ENCODE measurements at places on chromosomes 3 and 15.

GRCh38 chr3:50574444-50574831, 5.1 kb downstream of the HEMK1 start:
- peaks cover 38% of the 10 kb centered on the region for H3K36me3 ChIP-seq
- H3K4me1 ChIP-seq, result peaks cover 37% of the 10 kb centered on the region
- no peaks in the 10 kb centered on the region for H3K27me3 ChIP-seq
- H3K27ac ChIP-seq, result no peak overlapping the region

DNA sequence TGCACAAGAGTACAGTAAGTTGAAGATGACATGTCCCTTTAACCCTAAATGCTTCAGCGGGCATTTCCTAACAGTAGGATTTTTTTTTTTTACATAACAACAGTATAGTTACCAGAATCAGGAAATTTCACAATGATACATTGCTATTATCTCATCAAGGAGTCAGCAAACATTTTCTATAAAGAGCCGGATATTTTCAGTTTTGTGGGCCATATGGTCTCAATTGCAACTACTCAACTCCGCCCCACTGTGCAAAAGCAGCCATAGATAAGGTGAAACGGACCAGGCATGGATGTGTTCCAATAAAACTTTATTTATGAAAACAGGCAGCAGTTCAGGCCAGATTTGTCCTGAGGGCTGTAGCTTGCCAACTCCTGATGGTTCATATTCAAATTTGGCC, 130.6 kb downstream of the SMAD6 start:
- no peak for DNase-seq
- H3K4me1 ChIP-seq, result peaks cover 30% of the 10 kb centered on the region
- H3K36me3 ChIP-seq, result no peaks in the 10 kb centered on the region
- no peak overlapping the region for H3K4me3 ChIP-seq

DNA sequence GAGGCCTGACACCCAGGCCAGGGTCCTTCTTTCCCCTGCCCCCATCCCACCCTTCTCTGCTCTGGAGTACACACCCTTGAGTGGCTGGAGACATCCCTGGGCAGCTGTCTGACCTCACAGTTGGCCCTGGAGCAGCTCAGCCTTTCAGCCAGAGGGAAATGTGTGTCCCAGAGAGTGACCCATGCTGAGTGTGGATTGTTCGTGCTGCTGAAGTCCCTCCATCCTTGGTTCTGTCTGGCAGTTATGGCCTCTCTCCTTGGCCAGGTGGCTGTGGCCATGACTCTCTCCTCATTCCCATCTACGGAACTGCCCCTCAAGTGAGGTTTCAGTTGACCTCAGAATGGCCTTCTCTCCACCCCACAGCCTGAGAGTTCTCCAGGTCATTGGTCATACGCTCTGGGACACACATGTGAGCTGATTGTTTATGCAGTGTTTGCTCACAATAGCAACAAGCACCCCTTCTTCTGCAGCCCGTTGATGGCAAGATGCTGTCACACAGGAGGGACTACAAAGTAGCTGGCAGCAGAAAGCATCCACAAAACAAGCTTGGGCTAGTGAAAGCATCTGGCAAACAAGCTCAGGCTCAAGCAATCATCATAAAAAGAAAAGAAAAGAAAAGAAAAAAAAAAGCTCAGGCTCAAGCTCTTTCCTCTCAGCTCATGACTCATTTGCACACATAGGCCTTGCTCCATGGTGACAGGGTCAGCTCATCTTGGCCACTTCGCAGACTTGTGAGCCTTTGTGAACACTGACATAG, 55.3 kb upstream of the ITGA11 start:
- peaks cover 3% of the 10 kb centered on the region for H3K27me3 ChIP-seq
- H3K4me3 ChIP-seq, result no peak overlapping the region
- no peak for DNase-seq
- peak overlapping the region; percentile 40 for H3K27ac ChIP-seq
- H3K4me1 ChIP-seq, result peaks cover 44% of the 10 kb centered on the region

DNA sequence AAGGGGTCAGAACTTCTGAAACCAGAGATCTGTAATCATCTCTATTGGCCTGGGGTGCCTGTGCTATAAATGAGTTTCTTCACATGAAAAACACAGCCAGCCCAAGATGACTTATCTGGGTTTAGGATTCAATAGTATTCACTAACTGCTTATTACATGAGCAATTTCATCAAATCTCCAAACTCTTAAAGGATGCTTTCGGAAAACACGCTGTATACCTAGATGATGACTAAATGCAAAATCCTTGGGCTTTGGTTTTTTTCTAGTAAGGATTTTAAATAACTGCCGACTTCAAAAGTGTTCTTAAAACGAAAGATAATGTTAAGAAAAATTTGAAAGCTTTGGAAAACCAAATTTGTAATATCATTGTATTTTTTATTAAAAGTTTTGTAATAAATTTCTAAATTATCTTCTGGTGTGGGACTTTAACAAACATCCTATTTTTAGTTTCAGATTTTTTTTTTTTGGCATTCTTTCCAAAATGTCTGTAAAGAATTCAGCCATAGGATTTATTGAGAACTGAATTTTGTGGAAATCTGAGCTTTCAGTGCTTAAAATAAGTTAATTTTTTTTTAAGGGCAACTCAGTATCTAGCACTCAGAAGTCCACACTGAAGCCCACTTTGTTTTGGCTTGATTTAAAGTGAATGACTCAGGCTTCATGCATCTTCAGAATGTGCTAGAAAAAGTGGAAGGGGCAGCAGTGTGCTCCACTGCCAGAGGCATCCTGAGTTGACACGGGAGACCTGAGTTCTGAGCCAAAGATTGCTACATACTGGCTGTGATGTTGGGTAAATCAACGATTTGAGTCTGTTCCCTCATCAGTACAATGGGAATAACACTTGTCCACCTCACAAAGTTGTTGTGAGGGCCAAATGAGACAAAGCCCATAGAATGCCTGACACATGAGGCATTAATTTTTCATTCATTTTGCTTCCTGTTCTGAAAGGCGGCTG, 18.7 kb downstream of the TMEM43 start:
- peaks cover 55% of the 10 kb centered on the region for H3K4me1 ChIP-seq
- H3K27me3 ChIP-seq, result no peaks in the 10 kb centered on the region
- H3K27ac ChIP-seq, result peak overlapping the region; percentile 89
- peaks cover 66% of the 10 kb centered on the region for H3K36me3 ChIP-seq
- peak overlapping the region; percentile 49 for H3K4me3 ChIP-seq
